ENCODE measurements at places on chromosomes 3 and 15.

GRCh38 chr3:129594409-129594808 is 12.1 kb downstream of the PLXND1 start:
- no peak for DNase-seq

GRCh38 chr3:123392368-123392767 is 56.5 kb downstream of the ADCY5 start:
- no peak for DNase-seq

DNA sequence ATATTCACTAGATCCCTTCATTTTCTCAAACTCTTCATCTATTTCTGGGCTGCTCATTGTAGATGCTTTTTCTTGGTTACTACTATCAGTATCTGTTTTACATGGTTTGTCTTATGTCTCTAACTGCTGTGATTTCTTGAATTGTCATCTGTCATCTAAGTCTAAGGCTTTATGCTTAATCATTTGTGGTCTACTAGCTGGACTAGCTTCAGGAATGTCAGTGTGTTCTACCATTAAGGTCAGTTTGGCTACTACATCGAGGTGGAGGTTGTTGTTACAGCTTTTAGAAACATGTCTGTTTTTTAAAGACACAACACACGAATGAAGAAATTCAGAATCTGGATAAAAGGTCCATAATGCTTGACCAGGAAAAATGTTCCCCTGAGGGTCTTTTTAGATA is 82.2 kb downstream of the ABI3BP start:
- no peak for DNase-seq

GRCh38 chr3:14211621-14212020 is 33.0 kb downstream of the LSM3 start:
- DNase-seq = no peak

- no peak for DNase-seq
These were observed 124.1 kb downstream of the DGKG start for GRCh38 chr3:186237915-186238314.

- DNase-seq = no peak
These were observed 11.6 kb upstream of the SLC24A5 start for GRCh38 chr15:48109212-48109611.

- DNase-seq = no peak
These were observed 911 bp downstream of the RFTN1 start for GRCh38 chr3:16512435-16513140.

DNA sequence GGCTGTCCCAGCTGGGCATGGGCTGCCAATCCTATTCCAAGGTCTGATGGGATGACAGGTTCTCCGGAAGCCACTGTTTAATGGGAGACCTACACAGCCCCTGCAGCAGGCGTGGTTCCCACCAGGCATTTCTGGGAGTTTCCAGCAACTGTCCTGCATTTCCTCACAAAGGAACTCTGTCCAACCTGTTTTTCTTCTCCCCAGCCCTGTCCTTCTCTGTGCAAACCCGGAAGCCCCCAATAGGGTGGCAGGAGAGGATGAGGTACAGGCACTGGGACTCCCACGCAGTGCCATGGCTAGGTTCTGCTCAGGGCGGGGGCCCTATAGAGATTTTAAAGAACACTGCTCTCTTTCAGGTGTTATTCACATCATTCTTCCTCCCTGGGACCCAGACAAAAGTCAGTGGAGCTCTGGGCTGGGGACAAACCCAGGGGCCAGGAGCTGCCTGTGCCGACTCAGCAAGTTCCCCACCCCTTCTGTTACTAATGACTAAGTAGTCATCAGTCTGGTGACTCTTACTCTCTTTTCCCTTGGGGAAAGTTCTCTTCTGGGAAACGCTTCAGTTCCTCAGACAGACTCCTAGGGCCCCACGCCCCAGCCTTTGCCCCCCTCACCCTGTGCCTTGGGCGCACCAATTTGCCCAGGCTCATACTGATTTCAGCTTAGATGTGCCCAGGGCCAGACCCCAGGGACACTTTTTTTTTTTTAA is 97.7 kb downstream of the CD47 start:
- no peak for DNase-seq

DNA sequence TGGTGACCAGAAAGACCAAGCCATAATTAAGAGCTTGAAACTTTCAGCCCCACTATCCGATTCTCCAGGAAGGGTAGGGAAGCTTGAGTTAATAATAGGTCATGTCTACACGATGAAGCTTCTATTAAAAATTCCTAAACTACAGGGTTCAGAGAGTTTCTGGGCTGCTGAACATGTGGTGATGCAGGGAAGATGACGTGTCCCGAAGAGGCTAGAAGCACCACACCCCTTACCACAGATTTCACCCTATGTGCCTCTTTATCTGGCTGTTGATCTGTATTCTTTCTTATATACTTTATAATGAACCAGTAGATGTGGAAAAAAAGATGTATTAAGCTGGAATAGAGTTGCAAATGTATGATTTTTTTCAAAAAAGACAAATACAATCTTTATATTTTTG is 473.4 kb downstream of the NLGN1 start:
- no peak for DNase-seq

GRCh38 chr3:141289228-141289772 is 57.7 kb downstream of the PXYLP1 start:
- no peak for DNase-seq

DNA sequence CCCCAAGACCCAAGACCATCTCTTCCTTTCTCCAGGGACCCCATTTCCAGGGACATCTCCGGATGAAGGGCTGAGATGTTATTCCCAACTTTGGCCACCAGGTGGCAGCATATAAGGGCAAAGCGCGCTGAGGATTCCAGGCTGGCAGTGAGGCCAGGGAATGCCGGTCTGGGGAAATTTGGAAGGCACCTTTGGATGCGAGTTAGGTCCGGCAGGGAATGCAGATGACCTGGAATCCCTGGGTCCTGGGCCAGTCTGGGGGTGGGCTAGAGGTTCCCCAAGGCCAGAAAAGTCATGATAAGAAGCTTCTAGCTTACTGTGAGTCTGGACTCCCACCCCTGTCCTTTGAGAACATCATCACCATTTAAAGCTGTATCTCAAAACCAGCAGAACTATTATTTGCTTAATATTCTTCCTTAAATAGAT is 1.6 kb upstream of the CHST13 start:
- DNase-seq = no peak

DNA sequence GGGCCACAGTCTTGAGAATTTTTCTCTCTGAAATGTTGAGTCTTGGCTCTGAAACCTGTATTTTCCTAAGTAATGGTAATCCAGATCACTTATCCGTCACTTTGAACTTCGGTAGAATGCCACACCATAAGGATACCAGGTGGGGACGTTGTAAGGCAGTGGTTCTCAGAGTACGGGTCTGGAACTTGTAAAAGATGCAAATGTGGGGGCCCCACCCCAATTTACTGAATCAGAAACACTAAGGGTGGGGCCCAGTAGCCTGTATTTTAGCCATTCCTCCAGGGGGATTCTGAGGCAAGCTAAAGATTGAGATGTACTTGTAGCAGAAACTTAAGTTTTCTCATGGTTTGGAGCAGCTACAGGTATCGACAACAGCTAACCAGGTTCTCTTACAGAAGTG is 555.3 kb downstream of the FOXP1 start:
- no peak for DNase-seq

DNA sequence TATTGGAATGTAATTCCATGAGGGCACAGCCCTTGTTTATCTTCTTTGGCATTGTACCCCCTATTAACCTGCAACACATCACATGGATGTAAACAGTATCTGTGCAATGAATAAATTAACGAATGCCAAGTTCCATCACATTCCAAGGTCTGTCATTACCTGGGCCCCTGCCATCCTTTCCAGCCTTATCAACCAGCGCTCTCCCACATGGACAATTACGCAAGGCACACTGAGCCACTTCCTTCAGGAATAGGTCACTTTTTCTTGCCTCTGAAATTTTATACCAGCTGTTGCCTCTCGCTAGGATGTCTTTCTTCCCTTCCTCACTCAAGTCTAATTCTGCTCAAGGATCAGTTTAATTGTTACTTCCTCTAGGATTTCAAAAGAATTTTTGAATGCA is 1051.8 kb upstream of the CFAP20DC start:
- no peak for DNase-seq

- DNase-seq = no peak
These were observed 35.0 kb downstream of the PLOD2 start for GRCh38 chr3:146125951-146126350.

DNA sequence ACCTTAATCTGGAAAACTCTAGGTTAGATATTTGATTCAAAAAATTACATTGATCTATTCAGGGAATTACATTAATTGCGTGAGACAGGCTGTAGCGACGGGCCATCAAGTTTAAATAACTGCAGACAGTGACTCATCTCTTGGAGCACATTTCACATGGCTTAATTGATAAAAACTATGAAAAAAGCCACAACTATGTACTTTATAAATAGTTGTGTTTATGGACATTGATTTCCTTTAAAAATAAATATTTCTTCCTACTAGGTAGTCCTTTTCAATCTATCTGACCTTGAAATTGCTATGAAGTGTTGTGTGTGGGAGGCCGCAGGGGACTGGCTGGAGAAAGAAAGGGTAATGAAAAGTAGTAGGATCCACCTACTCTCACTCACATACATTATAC is 157.8 kb downstream of the IL1RAP start:
- no peak for DNase-seq

DNA sequence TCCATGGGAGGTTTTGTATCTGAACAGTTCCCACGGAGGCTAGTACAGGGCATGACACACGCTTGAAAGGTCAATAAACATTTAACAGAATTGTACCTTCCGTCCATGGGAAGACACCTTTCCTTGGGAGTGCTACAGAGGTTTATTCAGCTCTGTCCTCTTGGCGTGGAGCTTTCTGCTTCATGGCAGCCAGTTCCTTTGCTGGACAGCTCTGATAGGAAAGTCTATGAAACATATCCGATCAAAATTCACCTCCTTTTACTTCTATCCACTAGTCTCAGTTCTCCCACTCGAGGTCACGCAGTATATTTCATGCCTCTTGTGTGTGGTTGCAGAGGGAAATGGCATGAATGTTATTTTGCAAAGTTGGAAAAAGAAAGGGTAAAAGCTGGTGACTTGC is 91.2 kb downstream of the PEX5L start:
- DNase-seq = no peak

DNA sequence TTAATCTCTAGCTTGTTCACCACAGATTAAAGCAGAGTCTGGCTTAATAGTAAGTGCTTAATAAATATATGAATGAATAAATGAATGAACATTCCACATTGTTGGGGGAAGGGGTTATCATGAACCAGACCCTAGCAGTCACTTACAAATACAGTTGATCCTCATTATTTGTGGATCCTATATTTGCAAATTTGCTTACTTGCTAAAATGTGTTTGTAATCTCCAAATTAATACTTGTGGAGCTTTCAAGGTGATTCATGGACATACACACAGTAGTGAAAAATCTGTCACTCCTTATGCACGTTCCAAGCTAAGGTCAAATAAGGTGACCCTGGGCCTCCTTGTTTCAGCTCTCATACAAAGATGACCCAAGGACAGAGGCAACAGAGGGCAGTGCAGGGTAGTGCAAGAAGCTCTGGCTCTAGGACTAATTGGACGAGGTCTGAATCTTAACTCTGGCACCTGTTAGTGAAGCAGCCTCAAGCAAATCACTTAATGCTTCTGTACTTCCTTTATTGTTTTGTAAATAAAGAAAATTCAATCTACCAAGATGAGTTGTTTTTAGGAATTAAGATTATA is 112.8 kb upstream of the C2CD4B start:
- no peak for DNase-seq

GRCh38 chr3:155517903-155518302 is 224.4 kb upstream of the STRIT1 start:
- no peak for DNase-seq

GRCh38 chr3:119365418-119365817 is 71.2 kb downstream of the ARHGAP31 start:
- no peak for DNase-seq

DNA sequence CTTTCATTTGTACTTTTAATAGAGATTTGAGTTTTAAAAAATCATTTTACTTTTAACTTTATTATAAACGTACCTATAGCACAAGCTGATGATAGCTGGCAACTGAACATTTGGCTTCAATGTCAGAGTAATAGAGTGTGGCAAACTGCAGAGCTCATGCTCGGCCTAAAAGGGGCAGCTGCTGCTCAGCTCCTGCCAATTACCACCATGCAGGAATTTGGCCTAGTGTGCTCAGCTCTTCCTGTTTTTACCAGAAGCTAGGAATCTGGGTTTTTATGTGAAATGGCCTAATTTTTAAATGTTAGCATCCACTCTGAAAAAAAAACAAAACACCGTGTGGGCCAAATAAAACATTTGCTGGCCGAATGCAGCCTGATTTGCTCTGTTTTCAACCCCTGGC is 1.8 kb downstream of the IFT122 start:
- DNase-seq = no peak

DNA sequence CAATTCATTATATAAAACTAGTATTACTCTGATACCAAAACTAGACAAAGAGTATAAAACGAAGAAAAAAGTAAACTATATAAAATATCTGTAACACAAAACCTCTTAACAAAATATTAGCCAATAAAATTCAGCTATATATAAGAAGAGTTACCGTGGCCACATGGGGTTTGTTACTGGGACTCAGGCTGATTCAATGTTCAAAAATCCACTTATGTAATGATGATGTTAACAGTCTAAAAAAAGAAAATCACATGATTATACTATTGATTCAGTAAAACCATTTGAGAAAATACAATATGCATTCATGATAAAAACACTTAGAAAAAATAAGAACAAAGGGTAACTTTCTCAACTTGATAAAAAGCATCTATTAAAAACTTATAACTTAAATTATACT is 18.3 kb downstream of the P2RY1 start:
- DNase-seq = no peak

DNA sequence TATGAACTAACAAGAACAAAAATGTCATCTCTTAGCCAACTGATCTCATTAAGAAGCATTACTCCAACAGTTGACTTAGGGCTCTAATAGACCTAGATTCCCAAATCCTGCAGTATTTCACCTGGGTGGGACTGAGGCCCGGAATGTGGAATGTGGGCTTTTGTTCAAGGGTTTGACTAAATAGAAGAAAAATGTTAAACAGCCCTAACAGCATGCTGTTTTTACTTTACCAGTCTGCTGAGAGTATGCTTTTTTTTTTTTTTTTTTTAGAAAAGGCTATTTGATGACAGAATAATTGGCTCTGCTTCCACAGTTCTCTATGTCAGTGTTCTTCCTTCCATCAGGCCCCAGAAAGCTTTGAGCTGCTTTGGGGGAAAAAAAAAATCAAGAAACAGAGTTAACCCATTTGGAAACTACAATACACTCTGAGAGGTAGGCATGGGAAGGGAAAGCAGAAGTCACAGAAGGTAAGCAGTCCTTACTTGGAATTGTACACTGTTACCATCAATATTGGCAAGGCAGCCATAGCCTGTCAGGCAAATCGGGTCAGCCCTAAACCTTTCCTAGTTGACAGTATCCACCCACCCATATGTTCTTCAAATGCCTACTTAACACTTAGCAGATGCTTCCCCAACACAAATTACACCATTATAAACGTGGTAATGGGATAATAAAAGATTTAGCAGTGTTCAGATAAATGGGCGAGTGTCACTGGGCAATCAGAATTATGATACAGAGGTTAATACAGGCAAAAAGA is 224.2 kb downstream of the CNTN3 start:
- peak; percentile 45 for DNase-seq
